Activated CD4-positive, CD25-positive, alpha-beta regulatory T cell (primary cell): ENCODE measurements at places on chromosomes 7 and 10.

- DNase-seq, result no peak
These were observed 394.0 kb downstream of the REEP3 start for GRCh38 chr10:63915240-63915639.

GRCh38 chr10:96138102-96138501 is 8.0 kb downstream of the ZNF518A start:
- DNase-seq, result no peak

- DNase-seq, result no peak
These were observed 54.4 kb downstream of the ZNF503 start for GRCh38 chr10:75347186-75347585.

DNA sequence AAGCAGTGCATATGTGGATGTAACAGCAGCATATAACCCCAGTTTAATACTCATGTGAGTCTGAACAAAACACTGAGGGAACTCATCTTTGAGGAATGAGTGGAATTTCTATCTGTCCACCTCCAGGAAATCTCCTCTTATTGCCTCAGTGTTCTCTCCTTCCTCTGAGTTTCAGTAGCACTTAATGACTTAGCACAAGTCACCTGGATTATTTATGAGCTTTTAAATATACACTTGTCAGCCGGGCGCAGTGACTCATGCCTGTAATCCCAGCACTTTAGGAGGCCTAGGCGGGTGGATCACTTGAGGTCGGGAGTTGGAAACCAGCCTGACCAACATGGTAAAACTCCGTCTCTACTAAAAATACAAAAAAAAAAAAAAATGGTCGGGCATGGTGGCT is 4.3 kb downstream of the LRRC20 start:
- no peak for DNase-seq

DNA sequence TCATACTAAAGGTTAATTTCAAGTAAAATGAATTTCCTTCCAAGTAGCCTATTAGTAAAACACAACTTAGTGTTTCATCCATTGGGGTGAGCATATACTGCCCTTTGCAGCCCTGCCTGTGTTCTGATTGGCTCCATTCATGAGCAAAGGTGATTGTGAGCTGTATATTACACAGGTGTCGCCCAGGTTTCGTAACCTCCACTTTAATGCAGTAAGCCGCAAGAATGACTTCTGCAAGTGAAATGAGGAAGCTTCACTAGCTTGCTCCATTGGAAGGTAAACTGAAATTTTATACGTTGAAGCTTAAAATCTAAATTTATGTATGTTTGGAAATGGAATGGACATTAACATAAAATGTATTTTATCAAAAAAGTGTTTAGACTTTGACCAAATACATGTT is 24.4 kb downstream of the MTURN start:
- DNase-seq, result no peak
